ENCODE measurements at places on chromosomes 4 and X.

GRCh38 chr4:168771251-168771650 is 238.8 kb downstream of the CBR4 start:
- DNase-seq = no peak

GRCh38 chr4:128684016-128684415 is 125.5 kb upstream of the JADE1 start:
- no peak for DNase-seq

GRCh38 chr4:20813700-20814099 is 113.4 kb downstream of the PACRGL start:
- DNase-seq = no peak

DNA sequence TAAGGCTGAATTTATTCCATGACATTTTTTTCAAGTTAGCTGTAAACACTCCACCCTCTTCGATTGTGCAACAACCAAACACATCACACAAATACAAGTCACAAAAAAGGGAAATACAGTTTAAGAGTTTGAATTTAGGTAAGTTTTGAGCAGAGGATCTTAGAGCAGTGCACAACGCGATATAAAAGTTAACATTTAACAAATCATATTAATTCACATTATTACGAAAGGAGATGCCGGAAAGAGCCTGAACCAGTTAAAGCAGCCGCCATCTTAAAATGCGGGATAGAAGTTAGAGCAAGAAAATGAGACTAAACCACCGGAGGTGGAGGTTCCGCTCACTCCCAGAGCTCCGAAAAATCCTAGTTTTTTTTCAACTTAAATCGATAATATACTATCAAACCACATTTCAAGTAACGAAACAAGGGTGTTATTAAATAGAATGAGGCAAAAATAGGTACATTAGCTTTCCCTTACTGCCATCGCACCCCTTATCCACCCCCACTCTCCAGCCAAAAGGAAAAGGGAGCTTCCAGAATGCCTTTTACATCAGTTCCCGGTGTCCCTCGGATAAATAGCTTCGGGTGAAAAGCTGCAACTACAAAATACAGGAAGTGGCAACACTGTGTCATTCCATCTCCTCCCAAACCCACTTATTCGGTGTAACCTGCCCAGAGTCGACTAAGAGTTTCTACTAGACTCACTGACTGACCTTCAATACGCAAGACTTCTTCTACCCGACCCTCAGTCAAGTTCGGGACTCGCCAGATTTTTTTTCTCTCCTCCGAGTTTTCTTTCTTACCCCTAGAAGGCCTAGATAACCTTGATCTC is 1.9 kb downstream of the UBE2D3 start:
- DNase-seq = no peak

GRCh38 chr4:56622176-56622575 is 58.9 kb downstream of the HOPX start:
- no peak for DNase-seq

DNA sequence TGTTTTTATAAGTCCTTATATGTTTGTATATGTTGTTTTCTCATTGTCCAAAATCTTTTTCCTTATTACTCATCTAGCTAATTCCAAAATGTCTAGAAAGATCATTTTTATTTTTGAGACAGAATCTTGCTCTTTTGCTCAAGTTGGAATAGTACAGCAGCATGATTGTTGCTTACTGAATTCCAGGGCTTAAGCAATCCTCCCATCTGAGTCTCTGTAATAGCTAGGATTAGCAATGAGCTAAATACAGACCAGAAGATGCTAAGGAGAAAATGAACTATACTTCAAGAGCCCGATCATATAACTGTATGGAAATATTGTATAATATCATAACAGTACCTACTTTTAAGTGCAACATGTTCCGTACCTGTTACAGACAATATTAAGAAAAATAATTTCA is 1027.0 kb downstream of the STIM2 start:
- DNase-seq = no peak

- DNase-seq = no peak
Measured at GRCh38 chr4:93461541-93461940, 367.0 kb upstream of the ATOH1 start.

DNA sequence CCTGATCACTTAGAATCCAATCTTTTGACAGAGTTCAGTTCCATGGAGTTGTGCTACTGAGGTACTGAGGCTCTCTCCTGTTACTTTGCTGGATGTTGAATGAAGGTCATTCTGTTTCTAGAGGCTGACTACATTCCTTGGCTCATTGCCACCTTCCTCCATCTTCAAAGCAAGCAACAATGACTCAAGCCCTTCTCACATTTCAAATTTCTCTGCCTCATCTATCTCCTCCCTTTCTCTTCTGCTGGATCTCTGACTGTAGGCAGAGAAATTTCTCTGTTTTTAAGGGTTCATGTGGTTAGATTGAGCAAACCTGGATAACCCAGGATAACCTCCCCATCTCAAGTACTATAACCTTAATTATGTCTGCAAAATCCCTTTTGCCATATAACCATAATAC is 775.4 kb downstream of the STPG2 start:
- DNase-seq = no peak

DNA sequence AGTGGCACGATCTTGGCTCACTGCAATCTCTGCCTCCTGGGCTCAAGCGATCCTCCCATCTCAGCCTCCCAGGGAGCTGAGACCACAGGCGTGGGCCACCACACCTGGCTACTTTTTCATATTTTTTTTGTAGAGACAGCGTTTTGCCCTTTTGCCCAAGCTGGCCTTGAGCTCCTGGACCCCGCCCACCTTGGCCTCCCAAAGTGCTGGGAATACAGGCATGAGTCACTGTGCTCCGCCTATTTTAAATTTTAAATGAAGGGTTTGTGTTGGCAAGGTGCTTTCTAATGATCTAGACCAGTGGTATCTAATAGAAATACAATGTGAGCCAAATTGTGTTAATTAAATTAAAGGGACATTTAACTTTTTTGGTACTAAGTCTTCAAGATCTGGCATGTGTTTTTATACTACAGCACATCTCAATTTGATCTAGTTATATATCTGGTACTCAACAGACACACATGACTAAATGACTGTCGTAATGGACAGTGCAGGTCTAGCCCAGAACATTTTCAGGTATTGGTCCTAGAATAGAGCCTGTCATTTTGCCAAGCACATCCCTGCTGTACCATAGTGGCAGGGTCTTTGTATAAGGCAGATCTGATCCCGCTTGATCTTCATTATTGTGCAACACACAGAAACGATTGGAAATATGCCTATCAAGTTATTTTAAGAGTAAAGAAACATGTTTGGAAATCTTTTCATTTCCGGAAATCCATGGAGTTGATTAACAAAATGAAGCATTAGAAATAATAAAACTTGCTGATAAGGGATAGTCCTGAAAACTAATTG is 7.3 kb downstream of the PGK1 start:
- DNase-seq = no peak

DNA sequence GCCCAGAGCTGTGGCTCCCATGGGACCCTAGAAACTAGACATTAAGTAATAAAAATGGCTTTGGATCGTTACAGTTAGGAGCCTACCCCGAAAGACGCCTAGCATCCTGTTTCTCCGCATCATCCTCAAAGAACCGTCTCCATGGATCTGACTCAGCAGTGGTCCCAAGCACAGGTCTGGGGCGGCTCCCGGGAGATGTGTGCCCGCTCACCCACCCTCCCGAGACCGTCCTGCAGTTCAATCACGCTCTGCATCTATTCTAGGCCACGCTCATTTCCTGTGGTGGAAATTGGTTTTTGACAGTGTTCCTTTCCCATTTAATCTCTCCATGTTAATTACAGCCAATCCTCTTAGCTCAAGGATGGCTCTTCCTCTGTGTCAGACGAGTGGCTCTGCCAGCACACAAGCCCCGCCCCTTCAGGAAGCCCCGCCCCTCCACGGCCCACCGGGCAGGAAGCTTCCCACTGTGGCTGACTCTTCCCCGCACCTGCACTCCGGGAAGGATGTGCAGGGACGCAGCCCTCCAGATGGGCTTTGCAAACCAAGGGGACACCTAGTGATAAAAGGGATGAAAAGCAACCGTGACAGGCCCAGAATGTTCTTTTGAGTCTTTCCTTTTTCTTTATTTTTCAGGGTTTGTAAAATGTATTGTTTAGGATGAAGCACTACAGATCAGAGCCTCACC is 34.5 kb upstream of the HELT start:
- peak; percentile 35 for DNase-seq

DNA sequence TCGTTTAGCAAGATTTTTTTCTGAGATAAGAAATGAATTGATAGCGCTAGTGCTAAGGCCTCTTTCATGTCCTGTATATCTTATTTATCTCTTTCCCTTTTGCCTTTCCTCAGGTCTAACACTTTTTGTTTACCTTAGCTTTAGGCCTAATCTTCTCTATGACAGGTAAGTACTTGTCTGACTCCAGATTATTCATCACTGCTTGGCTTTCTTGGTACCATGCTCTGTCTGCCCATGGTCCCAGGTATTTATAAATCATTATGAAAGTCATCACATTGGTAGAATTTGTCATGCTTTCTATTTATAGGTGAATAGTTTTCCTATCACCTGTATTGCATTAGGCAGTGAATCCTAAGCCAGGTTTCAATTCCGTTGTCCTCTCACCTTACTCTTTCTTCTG is 99.5 kb upstream of the CTSO start:
- DNase-seq = no peak

DNA sequence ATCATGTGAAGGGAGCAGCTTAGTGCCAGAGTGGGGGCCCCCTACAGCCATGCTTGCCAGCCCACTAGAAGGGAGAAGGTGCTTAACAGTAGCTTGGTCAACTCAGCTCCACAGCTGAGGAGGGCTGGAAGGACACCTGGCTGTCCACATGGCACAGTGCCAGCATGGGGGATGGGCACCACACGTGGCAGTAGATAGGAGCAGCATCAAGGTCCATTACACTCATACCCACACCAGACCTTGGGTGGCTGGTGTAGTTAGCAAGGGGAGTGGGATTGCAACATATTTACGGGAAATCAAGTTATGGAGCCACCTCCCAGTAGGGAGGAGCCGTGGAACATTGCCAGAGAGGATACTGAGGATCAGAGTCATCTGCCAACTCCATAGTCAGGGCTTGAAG is 37.9 kb upstream of the SLC4A4 start:
- DNase-seq = no peak

DNA sequence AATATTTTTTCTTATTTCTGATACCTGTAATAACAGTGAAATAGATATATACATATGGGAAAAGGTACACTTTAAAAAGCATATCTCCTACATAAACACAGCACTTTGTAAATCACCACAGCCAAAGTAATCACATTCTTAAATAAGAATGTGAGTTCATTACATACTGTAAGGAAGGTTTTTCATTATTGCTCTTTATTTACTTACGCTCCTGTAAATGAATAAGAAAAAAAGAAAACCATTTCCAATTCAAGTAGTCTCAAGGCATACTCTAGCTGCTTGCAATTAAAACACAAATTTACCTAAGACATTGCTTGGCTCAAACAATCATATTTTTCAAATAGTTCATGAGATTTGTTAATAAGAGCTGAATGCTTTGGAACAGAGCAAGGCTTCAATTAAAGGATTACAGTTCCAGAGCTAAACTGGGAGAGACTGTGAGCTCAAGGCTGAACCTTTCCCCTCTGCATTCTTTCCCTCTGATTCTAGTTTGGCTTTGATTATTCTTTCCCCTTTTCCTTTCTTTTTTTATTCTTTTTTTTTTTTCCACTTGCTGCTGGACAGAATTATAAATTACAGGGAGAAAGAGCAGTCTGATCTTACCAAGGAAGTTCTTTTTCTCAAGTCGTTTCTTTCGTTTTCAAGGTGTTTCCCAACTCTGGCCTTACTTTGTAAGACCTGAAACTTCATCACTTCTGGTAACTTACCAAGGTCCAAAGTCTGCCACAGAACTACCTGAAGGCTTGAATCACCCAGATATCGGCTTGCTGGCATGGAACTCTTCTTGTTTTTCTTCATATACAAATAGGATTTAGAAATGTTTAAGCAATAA is 278.3 kb downstream of the INPP4B start:
- DNase-seq = no peak
